ENCODE measurements at places on chromosomes 12 and 14. TPM values are rescaled to one million over a fixed set of nuclear protein-coding genes. Genes with fewer than 3 reads are reported as not detected.

- no peak for ATAC-seq
Measured at GRCh38 chr12:9751204-9752144, 9.2 kb downstream of the CD69 start.

DNA sequence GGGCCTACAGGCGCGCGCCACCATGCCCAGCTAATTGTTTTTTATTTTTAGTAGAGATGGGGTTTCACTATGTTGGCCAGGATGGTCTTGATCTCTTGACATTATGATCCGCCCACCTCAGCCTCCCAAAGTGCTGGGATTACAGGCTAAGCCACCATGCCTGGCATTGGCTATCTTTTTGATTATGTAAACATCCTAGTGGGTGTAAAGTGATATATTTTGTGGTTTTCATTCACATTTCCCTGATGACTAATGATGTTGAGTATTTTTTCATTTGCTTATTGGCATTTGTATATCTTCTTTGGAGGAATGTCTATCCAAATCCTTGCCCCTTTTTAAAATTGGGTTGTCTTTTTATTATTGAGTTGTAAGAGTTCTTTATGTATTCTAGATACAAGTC lies 16.3 kb downstream of the CREBL2 start:
- ATAC-seq, result no peak

DNA sequence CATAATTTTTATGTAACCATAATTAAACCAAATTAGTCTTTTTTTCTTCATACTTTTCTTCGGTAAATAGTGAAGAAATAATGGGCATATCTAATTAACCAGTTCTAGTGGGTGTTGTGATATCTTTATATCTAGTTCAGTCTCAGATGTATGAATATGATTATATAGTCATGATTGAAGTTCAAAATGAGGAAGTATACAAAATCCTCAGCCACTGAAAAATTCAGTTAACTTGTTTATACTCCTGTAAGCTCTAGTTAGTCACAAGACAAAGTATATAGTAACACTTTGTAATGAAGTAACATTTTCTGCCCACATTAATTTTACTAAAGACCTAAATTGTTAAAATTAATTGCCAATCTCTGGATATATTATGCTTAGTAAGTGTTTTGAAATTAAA lies 46.5 kb downstream of the CAND1 start:
- no peak for ATAC-seq

DNA sequence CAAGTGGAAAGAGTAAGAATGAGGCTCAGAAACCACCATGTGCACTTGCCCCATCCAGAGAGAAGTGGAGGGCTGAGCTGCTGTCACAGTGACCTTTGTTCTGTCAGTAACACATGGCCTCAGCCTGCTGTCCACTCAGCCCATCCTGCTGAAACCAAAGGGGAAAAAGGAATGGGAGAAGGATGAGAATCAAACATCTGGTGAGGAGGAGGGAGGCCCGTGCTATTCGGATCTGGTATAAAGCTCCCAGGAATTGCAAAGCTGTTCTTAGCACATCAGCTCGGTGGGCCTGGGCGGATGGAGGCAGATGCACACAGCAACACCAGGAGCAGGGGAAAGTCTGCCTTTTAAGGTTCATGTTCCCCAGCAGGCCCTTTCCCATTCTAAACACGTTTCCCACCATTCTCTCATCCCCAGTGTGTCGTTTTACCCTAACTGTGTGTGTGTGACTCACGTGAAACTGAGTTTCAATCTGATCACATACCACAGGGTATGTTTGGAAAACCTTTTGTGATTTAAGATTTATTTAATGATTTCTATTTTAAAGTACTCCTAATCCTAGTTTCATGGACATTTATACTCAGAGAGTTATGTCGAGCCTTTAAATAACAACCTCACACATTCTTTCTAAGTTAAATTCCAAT lies 36.8 kb downstream of the RTRAF start:
- no peak for ATAC-seq

GRCh38 chr12:116426391-116427136 lies 132.6 kb upstream of the MAP1LC3B2 start:
- ATAC-seq, result peak; percentile 47

- no peak for ATAC-seq
Measured at GRCh38 chr14:85050180-85050579, 479.8 kb upstream of the FLRT2 start.

DNA sequence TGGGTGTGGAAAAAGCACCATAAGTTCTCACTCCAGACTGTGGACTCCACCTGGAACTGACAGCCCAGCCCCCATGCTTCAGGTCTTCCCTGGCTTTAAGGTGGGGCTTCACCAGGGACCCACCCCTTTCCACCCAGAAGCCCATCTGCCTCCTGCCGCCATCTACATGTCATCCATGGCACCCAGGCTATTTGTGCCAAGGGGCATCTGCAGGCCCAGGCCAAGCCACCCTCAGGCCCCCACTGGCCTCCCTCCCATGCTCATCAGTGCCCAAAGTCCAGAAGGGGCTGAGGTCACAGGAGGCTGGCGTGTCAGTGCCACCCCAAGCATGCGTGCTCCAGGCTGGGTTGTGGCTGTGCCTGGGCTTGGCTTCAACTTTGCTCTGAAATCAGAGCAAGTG lies 212.2 kb upstream of the DIO3 start:
- ATAC-seq, result no peak

GRCh38 chr12:71599210-71599609 lies 64.4 kb downstream of the ZFC3H1 start:
- no peak for ATAC-seq

DNA sequence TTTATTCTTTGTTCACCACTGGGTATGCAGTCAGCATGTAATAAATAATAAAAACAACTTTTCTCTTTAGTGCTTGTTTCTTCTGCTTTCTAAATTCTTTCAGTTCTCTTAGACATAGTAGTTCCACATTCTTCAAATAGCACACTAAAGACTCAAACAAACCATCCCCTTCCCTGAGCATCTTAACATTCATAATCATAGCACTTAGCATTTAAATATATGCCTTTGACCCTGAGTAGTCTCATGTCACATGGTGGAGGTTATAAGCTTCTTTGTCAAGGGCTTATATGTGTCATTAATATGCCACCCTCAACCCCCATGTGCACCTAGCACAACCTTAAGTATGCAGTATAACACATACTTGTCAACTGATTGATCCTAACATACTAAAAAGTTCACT lies 212.7 kb downstream of the PHLDA1 start:
- no peak for ATAC-seq

- ATAC-seq, result no peak
Measured at GRCh38 chr12:32726286-32726685, 29.4 kb downstream of the YARS2 start.

- ATAC-seq, result no peak
Measured at GRCh38 chr14:38442208-38442607, 186.3 kb upstream of the CLEC14A start.

- no peak for ATAC-seq
Measured at GRCh38 chr14:91681118-91681517, 50.8 kb downstream of the CATSPERB start.

DNA sequence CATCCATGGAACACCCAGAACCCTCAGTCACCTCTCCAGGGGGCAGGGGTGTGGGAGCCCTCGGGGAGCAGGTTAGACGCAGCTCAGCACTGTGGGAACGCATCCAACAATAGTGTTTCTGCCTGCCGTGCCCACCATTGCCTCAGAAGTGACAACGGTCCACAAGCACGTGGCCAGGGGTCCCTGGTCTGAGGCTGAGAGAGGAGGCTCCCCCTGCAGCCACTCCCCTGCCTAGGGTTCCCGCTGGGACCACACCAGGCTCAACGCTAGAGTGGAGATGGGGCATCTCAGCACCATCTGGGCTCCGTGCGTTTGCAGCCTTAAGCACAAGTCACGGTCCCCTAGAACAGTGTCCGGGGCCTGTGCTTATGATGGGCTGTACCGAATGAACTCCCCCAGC lies 62.7 kb downstream of the TESC start:
- no peak for ATAC-seq

- ATAC-seq, result peak; percentile 71
Measured at GRCh38 chr14:22977684-22978486, 4.5 kb downstream of the AJUBA start.

- no peak for ATAC-seq
Measured at GRCh38 chr12:112151766-112152541, 26.6 kb downstream of the TRAFD1 start.

GRCh38 chr12:2173971-2174370 lies 121.2 kb downstream of the CACNA1C start:
- no peak for ATAC-seq

The KCNA1 gene
- total RNA-seq, result 1.5 TPM

The ERP27 gene
- total RNA-seq, result 0.15 TPM

The KTN1 gene
- 61.4 TPM for total RNA-seq

The MUCL1 gene
- total RNA-seq, result not detected

The LRTM2 gene
- 2.5 TPM for total RNA-seq

The TAS2R46 gene
- total RNA-seq, result 4.4 TPM

The OVCH1 gene
- total RNA-seq, result 0.19 TPM

The ENO2 gene
- total RNA-seq, result 3.1 TPM

The AGAP2 gene
- 11.7 TPM for total RNA-seq

The PRORP gene
- total RNA-seq, result 38.9 TPM

The TMEM121 gene
- total RNA-seq, result 0.97 TPM

The TSPAN31 gene
- total RNA-seq, result 32.2 TPM

The CFAP54 gene
- 1.7 TPM for total RNA-seq
